Right cardiac atrium (tissue), 5 donors: ENCODE measurements at places on chromosomes 11 and 22. TPM values are rescaled to one million over a fixed set of nuclear protein-coding genes. Genes with fewer than 3 reads are reported as not detected.

DNA sequence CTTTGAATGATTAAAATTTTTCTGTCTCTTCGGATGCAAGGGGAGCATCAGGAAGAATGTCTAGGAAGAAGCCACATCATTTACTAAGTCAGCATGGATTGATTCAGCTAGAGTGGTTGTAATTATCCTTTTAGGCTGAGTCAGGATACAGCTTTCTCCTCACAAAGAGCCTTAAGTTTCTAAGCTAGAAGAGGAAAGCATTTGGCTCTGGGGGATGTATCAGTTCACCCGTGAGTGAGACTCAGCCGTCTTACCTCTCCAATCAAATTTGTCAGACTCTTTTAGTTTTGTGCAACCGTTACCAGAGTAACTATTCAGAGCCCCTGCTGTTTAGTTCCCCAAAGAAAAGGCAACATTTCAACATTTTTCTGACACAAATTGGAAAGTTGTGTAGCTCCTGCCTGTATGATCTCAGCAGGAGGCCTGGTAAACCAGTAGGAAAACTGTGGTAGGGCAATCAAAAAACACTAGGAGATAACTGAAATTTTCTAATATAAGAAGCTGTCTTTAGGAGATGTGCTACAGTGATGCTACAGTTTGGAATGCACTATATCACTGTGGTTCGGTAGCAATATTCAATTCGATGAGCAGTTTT is 432.4 kb upstream of the LUZP2 start:
- no peak for DNase-seq

Gene CASP1
- 8.7 TPM for total RNA-seq

Gene FOLR2
- 37.1 TPM for total RNA-seq

DNA sequence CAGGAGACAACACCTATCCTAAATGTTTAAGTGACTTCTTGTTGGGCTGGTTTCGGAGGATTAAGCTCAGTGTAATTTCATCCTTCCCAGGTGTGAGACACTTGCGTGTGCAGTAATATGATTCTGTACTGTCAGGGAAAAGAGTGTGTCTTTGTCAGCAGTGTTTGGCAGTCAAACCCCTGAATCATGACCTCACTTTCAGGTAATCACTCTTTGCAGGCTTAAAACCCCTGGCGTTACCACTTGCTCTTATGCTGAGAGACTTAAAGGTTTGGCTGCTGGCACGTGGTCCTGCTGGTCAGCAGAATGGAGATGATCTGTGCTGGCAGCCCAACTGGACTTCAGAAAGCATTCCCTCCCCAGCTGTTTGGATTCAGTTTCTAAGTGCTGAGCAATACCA is 56.1 kb downstream of the APIP start:
- DNase-seq: no peak
